ENCODE measurements at places on chromosomes 1 and 21. TPM values are rescaled to one million over a fixed set of nuclear protein-coding genes. Genes with fewer than 3 reads are reported as not detected.
A peak's percentile ranks its signal among the peaks of the same experiment; 100 is the strongest.

DNA sequence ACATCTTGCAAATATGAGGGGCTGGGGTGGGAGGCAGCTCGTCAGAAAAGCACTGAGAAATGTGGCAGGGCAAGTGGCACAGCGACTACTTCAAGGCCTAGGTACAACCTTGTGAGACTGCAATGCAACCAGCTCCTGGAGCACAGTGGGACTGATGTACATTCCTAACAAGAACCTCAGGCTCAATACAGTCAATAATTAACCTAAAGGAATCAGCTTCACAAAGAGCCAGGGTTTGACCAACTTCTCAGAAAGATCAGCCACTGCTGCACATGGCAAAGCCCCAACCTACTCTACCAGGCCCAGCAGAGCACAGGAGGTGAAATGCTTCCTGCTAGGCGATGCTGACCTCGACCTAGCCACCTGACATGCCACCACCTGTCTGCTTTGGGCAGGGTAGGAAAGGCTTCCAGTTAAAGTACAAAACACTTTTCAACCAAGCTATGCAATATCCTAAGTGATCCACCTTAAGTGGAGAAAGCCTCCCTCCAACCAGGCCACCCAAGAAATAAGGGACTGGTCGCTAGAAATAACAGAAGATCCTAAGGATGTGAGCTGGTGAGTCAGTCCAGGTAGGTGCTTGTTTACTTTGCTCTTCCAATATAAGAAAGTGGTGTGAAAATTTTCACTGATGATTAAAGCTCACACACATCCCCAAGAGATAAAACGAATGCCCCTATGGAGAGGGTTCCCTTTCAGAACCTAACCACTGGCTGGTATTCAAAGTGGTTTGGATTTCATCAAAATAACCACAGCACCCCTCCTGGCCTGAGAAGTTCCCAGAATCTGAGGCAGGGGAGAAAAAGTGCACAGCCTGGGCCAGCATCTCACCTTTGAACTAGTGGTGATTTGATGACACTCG is 2.1 kb downstream of the RIPK4 start:
- DNase-seq, result peak; percentile 82

- no peak for DNase-seq
Measured at GRCh38 chr21:25625036-25625435, 14.0 kb upstream of the JAM2 start.

- DNase-seq, result no peak
Measured at GRCh38 chr1:34175744-34176143, 963 bp upstream of the C1orf94 start.

- no peak for DNase-seq
Measured at GRCh38 chr1:105442901-105443300, 1613.6 kb upstream of the PRMT6 start.

DNA sequence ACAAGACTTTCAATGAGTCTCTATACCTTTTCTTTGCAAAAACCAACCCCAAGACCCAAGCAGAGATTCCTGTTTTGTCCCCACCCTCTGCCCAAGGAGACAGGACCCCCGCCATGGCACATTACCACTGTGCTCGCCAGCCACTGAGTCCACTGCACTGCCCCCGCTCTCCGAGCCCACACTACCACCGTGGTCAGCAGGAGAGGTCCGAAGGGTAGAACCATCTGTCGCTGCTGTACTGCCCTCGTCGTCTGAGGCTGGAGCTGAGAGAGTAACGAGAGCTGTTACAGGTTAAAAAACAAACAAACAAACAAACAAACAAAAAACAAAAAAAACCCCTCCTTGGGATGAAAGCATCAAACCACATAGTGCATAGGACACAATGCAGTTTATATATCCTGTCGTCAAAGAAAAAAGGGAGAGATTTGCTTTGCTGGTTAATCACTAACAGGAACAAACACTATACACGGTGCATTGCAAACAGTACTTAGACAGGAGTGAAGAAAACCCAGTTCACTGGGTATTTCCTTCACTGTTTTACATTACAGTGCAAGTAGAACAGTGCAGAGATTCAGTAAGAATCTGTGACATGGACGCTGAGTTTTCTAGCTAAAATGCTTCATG is 71.0 kb downstream of the UBR4 start:
- peak; percentile 74 for DNase-seq

- DNase-seq, result no peak
Measured at GRCh38 chr1:22556391-22557104, 6.7 kb upstream of the EPHA8 start.

DNA sequence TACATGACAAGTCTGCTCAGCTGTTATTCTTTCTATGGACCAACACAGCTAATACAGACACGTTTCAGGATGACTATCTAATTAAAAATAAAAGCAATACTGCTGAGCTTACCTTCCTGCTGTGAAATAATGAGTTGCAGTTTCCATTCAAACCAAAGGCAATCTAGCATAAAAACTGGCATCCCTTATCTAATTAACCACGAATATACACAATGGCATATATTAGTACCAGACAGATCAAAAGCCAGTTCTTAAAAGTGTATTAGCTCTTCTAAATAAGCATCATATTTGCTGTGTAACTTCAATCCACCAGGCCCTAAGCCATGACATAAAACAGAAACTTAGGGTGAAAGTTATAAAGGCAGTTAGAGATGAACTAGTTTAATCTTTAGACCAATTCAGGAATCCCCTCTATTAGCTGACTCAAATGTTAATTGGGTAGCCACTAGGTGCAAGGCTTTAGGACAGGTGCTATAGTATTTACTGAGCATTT is 20.6 kb downstream of the TESK2 start:
- DNase-seq, result no peak

DNA sequence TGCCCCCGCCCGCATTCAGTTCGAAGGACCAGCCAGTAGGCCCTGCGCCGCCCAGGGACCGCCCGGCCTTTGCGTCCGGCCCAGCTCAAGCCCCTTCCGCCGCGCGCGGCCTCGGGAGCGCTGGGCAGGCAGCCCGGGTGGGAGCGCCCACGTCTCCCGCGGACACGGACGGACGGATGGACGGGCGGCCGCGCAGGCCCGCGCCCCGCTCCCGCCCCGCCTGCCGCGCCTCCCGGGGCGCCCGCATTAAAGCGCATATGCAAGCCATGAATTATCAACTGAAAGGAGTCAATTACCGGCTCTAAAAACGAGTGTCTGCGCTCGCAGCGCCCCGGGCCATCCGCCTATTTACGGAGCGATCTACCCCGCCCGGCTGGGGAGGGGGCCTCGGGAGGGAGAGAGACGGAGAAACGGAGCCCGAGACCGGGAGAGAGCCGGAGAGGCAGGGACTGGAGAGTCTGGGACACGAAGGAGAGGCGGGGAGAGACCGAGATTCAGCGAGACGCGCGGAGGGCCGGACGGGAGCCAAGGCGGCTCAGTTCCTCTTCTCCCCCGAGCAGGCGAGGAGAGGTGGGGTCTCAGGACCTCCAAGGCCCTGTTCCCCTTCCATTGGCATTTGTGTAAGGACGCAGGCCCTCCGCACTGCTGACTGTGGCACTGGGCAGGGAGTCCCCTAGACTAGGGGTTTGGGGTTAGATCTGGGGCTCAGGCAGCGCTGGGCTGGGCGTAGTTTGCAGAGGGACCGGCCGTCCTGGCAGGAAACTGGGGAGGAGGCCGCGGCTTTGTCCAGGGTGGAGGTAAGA is 41.3 kb upstream of the DMBX1 start:
- DNase-seq, result no peak

The GRIK3 gene
- not detected for polyA plus RNA-seq

The LCE2C gene
- not detected for polyA plus RNA-seq

The BLACAT1 gene
- 2.8 TPM for polyA plus RNA-seq

The ADCY10 gene
- polyA plus RNA-seq, result not detected
